Endothelial cell of umbilical vein (primary cell): ENCODE measurements at places on chromosomes 5 and 9.

DNA sequence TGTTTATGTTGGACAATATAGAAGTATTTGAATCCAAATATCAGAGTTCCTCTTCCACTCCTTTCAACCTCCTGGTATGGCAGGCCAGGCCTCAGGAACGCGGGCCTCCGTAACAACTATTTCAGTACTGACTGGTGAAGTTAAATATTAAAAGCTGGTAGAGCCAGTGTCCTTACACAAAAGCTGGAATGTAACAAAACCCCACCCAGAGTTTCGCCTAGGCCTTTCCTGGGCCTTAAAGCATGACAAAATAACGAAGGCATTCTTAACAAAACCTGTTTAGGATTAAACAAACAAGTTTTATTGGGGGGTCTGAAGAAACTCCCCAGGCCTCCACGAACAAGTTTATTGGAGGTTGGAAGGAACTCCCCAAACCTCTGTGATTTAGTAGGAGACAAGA lies 61.6 kb upstream of the GNE start:
- no peak for DNase-seq

DNA sequence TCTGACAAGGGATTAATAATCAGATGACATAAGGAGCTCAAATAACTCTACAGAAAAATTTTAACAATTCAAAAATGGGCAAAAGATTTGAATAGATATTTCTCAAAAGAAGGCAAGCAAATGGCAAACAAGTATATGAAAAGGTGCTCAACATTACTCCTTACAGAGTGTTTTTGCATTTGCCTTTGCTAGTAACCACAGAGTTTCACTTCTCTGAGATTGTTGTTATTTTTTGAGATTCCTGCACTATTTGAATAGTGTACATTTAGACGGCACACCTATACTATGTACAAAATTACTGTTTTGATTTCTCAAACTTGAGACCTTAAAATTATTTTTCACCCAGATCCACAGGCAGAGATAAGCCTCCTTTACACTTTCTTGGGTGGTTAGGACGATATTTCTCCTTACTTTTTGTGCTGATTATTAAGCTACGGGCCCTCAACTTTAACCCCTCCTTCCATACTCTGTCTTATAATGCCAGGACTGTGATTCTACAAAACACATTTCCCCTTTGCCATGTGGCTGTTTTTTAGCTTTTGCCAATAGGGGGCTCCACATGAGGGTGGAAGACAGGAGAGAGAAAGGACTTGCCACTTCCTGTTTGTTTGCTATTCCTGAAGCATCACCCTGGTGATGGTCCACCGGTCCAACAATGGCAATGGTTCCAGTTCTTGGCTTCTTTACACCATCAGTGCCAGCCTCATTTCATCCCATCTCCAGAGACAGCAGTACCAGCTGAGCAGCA lies 65.0 kb upstream of the DAP start:
- DNase-seq, result no peak

- no peak for DNase-seq
Measured at GRCh38 chr5:24135536-24135935, 509.2 kb downstream of the CDH10 start.

DNA sequence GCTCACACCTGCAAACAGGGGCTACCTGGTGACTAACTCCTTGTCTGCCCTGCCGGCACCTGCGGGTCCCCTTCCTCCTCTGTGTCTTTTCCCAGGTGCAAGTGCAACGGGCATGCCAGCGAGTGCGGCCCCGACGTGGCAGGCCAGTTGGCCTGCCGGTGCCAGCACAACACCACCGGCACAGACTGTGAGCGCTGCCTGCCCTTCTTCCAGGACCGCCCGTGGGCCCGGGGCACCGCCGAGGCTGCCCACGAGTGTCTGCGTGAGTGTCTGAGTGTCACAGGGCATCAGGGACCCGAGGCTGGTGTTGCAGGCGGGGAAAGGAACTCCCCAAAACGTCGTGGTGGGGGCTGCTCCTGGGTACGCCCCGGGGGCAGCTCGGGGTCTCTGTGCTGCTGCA lies 27.1 kb downstream of the LAMC3 start:
- no peak for DNase-seq

- no peak for DNase-seq
Measured at GRCh38 chr5:96651948-96652753, 10.0 kb upstream of the CAST start.

GRCh38 chr9:136370687-136371532 lies 2.6 kb downstream of the CARD9 start:
- no peak for DNase-seq

- DNase-seq, result no peak
Measured at GRCh38 chr5:163596608-163597315, 91.3 kb downstream of the MAT2B start.

GRCh38 chr5:15009420-15009819 lies 137.8 kb upstream of the ANKH start:
- peak; percentile 96 for DNase-seq

- DNase-seq, result no peak
Measured at GRCh38 chr9:27157736-27158135, 48.7 kb downstream of the TEK start.

DNA sequence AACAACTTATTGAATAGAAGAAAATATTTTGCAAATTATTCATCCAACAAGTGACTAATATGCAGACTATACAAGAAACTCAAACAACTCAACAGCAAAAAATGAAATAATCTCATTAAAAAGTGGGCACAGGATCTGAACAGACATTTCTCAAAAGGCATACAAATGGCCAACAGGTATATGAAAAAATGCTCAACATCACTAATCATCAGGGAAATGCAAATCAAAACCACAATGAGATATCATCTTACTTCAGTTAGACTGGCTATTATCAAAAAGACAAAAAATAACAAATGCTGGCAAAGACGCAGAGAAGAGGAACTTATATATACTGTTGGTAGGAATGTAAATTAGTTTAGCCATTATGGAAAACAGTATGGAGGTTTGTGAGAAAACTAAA lies 1.8 kb upstream of the AMACR start:
- DNase-seq, result no peak

DNA sequence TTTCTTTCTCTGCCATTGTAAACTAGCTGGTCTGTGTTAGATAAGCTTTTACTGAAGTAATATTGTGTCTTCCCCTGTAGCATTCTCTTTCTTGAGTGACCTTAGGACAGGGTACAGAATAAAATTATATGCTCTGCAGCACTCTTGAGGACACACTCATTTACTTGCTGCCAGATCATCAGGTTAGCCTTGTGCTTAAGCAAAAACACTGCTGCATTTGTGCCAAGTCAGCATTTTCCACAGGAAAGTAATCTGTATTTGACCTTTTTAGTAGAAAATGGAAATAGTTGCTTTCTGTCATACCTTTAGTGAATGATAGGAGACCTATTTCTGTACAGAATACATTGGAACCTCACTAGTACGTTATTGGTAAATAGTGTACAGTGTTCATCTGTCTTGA lies 54.2 kb downstream of the LMNB1 start:
- DNase-seq, result no peak

- peak; percentile 88 for DNase-seq
Measured at GRCh38 chr5:42992088-42992879, 47.8 kb downstream of the ANXA2R start.

- DNase-seq, result no peak
Measured at GRCh38 chr9:93613791-93614190, 37.4 kb downstream of the PHF2 start.

- no peak for DNase-seq
Measured at GRCh38 chr5:5145651-5146529, 5.8 kb downstream of the ADAMTS16 start.

GRCh38 chr9:87710443-87710842 lies 15.5 kb upstream of the CTSL start:
- DNase-seq, result no peak

DNA sequence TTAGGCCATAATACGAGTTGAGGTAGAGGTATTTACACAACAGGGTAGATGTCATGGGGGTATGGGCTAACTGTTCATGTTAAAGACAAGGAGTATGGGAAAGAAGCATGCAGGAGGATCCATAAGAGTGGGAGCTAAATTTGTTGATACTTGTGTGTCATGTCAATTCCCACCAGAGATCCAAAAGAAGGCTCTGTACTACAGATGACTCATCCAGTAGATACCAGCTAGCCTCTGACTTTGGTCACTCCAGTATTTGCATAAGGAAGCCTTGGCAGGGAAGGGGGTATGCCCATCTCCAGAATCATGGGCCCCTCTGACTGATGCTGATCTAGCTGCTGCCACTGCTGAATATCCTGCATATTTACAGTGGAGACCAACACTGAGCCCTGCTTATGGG lies 743.7 kb upstream of the GRAMD2B start:
- DNase-seq, result no peak

DNA sequence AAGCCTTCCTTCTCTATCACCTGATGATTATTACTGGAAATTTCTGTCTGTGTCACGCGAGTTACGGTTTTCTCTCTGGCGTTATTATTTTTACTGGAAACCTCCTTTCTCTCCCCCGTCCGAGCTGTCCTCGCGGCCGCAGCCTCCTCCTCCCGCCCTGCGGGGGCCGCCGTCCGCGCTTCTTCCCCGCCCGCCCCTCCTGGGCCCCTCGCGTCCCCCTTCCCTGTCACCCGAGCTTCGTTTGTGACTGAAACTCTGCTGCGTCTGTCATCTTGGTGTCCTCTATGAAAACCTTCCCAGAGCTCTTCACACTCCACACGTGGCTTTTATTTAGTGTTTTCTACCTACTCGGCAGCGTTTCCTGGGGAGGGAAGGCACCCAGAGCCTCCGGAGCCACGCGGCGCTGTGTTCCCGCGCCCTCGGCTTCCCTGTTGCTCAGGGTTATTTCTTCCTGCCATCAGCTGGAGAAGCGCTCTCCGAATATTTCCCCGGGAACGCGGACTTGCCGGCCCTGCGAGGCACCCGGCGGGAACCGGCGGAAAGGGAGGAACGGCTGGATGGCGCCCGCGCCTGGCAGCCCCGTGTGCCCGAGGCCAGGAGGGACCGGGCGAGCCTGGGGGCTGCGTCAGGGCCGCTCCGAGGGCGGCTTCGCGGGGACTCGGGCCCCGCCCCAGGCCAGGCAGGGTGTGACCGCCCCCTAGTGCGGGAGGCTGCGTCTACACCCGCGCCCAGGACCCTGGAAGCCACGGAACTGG lies 33.9 kb downstream of the TRIP13 start:
- peak; percentile 38 for DNase-seq

DNA sequence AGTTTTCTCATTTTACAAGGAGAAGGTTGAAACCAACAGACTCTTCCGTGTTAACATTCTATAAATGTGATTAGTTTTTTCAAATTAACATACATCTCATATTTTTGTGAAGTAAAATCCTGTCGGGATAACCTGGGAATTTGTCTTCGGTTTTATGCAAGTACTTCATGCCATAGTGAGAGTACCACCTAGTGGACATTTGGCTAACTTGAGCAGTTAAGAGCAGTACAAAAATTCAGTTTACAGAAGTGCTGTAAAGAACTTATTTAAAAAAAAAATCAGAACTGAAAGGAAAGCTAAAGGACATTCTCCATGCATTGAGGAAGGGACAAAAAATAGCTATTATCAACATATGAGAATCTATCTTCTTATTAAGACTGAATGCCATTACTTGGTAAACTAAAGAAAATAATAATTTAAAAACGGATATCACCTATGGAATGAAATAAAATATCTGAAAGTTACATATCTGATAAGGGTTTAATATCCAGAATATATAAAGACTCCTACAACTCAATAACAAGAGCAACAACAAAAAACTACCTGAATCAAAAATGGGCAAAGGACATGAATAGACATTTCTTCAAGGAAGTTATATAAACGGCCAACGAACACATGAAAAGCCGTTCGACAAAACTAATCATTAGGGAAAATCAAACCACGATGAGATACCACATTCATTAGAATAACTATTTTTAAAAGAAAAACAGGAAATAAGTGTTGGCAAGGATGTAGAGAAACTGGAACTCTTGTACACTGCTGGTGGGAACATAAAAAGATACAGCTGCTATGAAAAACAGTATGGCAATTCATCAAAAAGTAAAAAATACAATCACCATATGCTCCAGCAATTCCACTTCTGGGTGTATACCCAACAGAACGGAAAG lies 117.0 kb upstream of the GNA14 start:
- peak; percentile 58 for DNase-seq
